ENCODE measurements at places on chromosomes 11 and 22.
A peak's percentile ranks its signal among the peaks of the same experiment; 100 is the strongest.

DNA sequence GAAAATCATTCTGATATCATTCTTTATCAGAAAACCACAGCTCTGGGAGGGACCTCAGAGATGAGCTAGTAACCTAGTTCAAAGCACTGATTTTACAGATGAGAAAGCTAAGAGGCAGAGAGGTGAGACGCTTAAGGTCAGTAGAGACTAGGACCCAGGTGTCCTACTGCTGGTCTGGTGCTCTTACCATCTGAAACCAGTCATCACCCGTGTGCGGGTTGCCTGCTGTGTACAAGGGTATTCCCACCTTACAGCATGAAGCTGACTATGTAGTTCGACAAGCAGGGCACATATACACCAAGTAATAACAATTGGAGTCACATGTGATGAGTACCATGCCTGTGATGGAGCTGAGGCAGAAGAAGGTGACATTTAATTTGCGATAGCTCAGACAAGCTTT lies 133.7 kb downstream of the ADAMTS15 start:
- no peak for DNase-seq

DNA sequence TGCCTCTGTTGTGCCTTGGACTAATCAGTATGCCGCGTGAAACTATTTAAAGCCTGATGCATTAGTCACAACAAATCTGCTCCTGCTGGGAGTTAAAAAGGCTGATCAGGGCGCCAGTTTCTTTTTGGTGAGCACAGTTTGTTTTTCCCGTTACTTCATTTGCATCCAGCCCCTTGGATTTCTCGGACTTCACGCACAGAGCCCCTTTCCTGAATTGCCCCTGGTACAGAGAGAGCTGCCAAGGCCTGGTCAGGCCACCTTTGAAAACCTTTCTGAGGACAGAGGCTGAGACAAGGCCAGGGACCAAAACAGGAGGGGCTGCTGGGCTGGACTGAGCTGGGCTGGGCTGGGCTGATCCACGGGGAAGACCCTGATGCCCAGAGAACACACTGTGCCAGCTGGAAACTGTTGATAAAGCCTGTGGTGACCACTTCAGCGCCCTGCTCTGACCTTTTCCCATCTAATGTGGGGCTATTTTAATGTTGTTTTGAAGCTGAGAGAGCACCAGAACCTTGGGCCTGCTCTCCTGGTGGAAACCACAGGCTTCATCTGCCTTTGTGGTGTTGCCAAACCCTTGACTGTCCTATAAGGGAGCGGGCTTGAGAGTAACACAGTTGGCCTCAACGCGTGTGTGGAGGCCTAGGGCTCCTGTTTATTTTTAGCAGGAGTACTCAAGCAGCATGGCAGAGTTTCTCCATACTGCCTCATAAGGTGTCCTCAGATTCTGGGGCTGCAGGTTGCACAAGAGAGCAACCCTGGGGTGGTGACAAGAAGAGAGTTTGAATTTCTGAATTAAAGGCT lies 44.2 kb downstream of the NAV2 start:
- peak; percentile 23 for DNase-seq

GRCh38 chr11:27770576-27770975 lies 70.3 kb upstream of the BDNF start:
- DNase-seq, result no peak

DNA sequence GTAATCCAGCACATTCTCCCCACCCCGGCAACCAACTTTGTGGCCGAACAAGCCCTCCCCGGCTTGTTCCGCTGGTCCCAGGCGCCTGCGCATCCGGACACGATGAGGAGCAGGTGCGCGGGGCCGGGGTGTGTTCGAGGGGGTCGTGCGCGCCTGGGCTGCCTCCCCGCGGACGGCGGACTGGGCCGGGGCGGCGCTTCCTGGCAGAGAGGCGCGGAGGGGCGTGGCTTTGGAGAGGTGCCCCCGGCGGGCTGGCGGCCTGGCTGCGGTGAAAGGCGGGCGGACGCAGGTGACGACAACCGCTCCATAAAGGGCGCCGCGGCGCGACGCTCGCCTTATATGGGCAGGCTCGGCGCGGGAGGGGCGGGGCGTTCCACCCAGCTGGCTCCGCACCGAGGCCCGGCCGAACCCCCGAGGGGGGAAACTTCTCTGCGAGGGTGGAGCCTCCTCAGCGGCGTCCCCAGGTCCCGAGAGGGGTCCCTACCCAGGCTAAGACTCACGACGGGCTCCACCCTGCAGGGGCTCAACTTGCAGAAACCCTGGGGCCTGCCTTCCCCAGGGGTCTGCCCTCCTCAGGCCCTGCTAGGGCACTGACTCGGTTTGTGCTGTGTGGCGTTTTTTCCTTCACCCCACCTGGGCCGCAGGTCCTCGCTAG lies 26.4 kb downstream of the TXN2 start:
- DNase-seq, result peak; percentile 88

DNA sequence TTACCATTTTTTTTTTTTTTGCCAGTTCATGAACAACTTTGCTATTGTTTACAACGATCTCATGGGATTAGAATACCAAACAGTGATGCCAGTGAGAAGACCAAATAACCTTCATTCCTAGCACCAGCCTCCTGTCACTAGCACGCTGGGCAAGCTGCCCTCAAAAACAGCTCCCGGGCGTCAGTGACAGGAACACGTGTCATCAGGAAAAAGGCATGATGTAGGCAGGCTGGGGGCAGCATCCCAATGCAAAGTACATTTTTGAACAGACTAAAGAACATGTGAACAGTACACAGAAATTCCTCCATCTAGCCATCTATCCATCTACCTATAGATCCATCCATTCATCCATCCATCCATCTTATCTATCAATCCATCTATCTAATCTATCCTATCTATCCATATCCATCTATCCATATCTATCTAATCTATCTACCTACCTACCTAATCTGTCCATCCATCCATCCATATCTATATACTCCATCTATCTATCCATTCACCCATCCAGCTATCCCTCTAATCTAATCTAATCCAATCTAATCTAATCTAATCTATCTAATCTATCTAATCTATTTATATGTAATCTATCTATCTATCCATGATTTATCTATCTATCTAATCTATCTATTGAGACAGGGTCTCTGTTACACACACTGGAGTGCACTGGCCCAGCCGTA lies 378.5 kb downstream of the SHANK2 start:
- DNase-seq, result no peak

DNA sequence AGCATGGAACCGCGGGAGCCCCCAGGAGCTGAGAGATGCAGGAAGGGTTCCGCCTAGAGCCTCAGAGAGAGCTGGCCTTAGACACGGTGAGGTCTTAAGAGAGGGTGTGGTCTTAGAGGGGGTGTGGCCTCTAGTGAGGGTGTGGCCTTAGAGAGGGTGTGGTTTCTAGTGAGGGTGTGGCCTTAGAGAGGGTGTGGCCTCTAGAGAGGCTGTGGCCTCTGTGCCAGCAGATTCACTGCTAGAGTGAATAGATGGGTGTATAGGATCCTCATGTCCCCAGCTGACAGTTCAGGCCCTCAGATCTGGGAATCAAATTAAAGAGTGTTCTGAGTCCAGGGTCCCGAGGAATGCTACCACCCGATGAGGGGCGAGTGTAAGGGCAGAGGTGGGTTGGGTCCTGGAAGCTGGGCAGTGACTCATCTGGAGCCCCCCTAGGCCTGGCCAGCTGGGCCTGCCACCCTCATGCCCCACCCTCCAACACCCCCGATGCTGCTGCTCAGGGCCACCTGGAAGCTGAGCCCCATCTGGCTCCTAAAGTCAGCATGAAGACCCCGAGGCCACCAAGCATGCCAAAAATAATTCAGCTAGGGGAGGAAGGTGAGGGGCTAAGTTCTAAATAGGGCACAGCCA lies 49.5 kb downstream of the IGF2 start:
- DNase-seq, result peak; percentile 25

GRCh38 chr11:47359162-47359561 lies 6.7 kb upstream of the MYBPC3 start:
- no peak for DNase-seq

DNA sequence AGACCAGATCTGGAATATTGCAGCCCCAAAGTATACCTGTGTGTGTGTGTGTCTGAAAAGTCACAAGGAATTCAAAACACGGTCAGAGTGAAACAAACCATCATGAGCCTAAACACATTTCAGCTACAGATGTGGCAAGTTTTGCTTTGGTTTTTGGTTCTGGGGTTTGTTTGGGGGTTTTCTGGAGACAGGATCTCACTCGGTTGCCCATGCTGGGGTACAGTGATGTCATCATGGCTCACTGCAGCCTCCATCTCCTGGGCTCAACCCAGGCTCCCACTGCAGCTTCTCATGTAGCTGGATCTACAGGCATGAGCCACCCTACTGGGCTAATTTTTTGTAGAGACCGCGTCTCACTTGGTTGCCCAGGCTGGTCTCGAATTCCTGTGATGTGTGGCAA lies 41.4 kb upstream of the PHF21A start:
- no peak for DNase-seq

DNA sequence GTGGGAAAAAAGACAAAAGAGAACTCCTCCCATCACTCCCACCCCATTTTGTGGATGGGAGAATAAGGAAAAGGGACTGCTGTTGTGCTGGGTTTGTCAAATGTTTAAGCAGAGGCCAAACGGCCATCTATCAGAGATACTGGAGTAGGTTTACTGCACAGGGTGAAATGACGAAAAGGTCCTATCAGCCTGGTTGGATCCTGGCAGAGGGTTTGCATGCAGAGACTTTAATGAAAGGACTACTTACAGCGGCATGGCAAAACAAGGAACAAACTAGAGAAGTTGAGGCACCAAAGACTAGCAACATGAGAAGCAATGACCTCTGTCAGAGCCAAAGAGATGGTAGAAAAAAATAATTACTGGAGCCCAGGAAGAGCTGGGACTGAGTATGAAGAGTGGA lies 32.2 kb upstream of the HEPHL1 start:
- DNase-seq, result no peak

GRCh38 chr11:94725097-94725496 lies 43.1 kb upstream of the AMOTL1 start:
- no peak for DNase-seq

DNA sequence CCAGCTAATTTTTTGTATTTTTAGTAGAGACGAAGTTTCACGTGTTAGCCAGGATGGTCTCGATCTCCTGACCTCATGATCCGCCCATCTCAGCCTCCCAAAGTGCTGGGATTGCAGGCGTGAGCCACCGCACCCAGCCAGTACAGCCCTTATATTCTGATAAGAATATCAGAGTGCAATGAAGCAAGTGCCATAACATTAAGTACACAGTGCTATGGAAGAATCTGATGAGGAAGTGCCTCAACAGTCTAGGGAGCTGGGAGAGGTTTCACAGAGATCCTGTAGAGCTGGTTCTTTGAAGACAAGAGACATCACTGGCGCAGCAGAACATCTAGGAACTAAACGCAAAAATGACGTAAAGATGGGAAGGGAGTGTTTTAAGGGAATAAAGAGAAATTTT lies 2.1 kb downstream of the RTCB start:
- DNase-seq, result no peak

GRCh38 chr11:2737866-2738265 lies 38.1 kb upstream of the KCNQ1OT1 start:
- no peak for DNase-seq

GRCh38 chr22:46569055-46569847 lies 31.8 kb upstream of the CELSR1 start:
- no peak for DNase-seq

- DNase-seq, result no peak
These were observed 119.4 kb downstream of the GALNT18 start for GRCh38 chr11:11502263-11502861.

DNA sequence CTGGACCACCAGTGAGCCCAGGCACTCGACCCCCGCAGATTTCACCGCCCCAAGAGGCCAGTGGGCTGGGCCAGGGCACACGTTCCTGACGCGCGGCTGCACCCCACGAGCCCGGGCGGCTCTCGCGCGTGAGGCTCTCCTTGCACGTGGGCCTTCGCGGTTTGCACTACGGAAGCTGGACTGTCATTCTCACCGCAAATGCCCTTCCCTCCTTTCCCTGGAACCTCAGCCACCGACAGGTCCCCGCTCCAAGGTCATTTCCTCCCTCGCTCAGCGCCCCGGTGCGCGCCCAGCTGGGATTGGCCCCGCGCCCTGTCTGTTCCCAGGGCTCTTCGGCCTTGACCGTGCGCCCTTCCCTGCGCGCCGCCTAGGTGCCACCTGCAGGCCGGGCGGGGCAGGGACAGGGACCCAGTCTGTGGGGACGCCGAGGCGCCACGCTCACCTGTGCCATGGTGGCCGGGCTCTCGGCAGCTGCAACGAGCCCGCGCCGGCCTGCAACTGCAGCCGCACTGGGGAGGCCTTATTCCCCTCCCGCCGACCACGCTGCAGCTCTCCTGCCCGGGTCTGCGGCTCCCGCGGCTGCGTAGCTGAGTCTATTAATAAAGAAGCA lies 2.1 kb upstream of the CPT1A start:
- DNase-seq, result no peak

DNA sequence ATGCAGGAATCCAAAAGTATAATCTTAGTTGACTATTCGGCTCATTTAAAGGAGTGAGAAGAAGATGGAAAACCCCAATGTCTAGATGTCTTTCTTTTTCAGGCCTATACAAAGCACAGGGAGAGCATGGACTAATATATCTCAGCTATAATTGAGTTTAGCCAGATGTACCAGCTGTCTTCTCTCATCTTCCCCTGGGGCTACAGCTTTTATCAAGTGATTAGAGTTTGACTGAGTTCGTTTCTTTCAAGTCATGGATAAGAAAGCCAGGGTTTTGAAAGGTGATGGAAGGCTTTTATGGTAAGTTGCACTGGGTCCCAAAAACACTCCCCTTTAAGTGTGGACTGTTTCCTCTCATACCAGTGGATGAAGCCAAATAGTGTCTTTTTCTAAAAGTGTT lies 1172.8 kb upstream of the TENM4 start:
- DNase-seq, result no peak

Data from fibroblast of pulmonary artery (primary cell).